Forelimb muscle (tissue), 1 donor: ENCODE measurements at places on chromosomes 6 and 20. TPM values are rescaled to one million over a fixed set of nuclear protein-coding genes. Genes with fewer than 3 reads are reported as not detected.

Gene SLC32A1
- not detected for polyA plus RNA-seq

Gene NR2E1
- polyA plus RNA-seq: not detected

Gene GDAP1L1
- polyA plus RNA-seq: 0.46 TPM

Gene CD40
- 7.4 TPM for polyA plus RNA-seq

Gene TULP1
- polyA plus RNA-seq: 1.4 TPM

Gene UST
- 5.8 TPM for polyA plus RNA-seq

Gene ECT2L
- polyA plus RNA-seq: 0.29 TPM

Gene GABRR2
- polyA plus RNA-seq: 2.0 TPM

Gene PRDM13
- polyA plus RNA-seq: not detected

- no peak for DNase-seq
These were observed 23.6 kb upstream of the ARMC12 start for GRCh38 chr6:35713006-35713767.

- no peak for DNase-seq
These were observed 104.6 kb downstream of the LRFN2 start for GRCh38 chr6:40482532-40482931.

DNA sequence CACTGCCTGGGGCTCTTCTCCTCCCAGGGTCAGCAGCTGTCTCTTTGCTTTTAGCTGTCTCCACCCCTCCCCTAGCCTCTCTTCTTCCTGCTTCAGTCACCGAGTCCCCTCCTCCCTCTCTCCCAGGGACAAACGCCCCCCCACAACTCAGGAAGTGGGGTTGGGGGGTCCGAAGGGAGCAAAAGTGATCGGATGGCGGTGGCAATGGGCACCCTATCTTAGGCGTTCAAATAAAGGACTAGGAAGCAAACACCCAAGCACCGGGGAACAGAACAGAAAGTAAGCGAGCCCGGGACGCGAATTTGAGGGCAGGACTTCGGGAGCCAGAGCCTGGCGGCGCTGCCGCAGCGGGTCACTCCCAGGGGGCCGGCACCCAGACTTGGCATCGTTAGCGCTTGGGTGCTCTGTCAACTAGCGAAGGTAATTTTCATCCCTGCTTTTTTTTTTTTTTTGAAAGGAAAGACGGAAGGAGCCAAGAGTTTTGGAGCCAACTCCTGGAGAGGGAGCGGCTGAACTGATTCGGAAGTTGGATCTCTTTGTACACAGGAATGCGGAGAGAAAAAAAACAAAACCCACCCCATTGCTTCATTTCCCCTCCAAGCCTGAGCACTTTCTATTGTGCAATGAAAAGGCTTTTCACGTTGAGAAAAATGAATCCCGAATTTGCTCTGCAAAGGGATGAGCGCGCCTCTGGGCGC lies 815 bp upstream of the ITPR3 start:
- no peak for DNase-seq

- no peak for DNase-seq
These were observed 50.1 kb downstream of the SSR1 start for GRCh38 chr6:7262746-7263518.

DNA sequence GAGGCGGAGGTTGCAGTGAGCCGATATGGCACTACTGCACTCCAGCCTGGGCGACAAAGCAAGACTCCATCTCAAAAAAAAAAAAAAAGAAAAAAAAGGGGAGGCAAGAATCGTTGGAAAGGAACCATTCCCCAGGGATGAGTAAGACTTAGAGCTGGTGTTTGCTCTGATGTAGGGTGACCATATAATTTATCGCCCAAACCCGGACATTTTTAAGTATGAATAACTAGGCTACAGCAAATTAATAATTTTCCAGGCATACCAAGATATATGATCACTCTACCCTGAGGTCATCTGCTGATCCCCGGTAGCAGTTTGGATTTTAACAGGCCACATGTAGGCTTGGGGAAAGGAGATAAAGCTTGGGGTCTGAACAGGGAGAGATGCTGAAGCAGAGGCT lies 260.9 kb downstream of the BTBD9 start:
- no peak for DNase-seq

DNA sequence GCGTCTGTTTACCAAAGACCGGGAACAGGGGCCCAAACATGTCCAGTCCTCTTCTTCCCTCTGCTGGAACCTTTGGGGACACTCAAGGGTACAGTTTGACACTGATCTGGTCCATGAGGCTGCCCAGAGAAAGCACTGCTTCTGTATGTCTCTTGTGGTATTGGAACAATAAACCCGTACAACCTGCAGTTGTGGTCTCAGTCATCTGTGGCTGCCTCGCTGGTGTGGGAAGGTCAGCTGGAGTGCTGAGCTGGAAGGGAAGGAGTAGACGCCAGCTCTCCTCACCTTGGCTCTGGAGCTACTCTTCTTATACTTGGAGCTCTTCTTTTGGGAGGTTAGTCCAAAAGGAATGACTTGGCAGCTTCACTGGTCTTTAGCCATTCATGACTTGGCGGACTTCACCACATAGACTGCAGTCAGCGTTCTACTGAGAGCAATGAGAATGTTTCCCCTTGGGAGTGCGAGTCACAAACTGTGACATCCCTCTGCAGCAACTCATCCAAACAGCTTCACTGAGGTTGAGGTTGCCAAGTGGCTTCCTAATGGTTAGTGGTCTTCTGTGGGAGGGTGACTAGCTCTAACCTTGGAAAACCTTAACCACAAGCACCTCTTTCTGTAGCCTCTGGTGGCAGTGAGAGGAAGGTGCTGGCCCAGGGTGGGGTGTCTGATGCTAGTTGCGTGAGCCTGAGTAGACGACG lies 81.2 kb downstream of the ASXL1 start:
- no peak for DNase-seq

DNA sequence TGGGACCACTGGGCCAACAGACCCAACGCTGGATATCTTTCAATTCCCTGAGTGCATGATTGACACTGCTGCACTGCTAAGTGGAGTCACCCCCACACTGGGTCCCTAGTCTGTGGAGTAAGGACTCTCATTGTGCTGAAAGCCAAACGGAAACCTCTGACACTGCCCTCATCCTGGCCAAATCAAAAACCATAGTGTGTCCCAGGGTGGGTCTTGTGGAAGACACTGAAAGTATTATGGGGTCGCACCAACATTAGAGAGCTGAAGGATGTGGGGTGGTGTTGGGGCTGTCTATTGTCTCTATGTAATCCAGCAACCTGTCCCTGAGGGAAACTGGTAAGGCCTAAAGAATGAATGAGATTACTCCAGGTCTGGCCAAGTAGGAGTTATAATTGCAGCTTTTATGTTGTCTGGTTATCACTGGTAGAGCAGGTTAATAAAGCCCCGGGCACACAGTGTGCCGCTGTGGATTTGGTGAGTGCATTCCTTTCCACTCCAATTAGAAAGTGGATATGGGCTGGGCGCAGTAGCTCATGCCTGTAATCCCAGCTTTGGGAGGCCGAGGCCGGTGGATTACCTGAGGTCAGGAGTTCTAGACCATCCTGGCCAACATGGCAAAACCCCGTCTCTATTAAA lies 57.9 kb downstream of the HLA-A start:
- DNase-seq: no peak

GRCh38 chr6:30829033-30829432 lies 55.3 kb upstream of the DDR1 start:
- no peak for DNase-seq

DNA sequence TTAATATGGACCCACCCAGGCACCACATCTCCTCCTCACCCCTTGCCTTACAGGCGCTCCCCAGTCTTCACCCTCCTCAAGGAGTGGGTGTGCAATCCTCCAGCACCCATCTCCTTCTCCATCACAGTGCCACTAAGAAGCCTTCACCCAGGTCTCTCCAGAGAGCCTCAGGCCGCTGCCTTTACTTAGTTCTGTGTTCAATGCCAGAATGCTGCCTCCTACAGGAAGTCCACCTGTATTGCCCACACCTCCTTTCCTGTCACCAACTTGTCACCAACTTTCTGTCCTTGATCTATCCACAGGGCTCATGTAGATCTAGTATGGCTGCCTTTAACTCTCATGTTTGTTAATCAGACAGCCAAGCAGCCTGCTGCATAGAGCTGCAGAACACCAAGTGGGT lies 586 bp upstream of the LST1 start:
- no peak for DNase-seq

DNA sequence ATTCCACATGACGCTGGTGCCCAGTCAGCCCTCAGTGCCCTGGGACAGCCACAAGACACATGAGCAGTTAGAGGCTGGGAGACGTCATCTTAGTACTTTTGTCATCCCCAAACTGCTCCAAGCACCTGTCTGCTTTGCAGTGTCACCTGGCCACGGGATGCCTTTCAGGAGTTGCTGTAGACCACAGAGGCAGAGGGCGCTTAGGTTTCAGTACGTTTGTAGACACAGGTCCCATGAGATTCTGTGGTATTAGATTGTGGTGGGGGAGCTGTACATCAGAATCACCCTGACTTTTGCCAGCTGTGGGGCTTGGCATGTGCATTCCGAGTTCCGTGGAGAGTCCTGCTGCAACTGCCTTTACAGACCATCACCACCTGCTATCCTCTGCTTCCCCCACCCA lies 16.7 kb downstream of the MAVS start:
- DNase-seq: no peak

GRCh38 chr20:13139459-13140150 lies 81.5 kb upstream of the ISM1 start:
- DNase-seq: no peak

- DNase-seq: no peak
These were observed 97.0 kb downstream of the RAMACL start for GRCh38 chr6:166489301-166490155.

DNA sequence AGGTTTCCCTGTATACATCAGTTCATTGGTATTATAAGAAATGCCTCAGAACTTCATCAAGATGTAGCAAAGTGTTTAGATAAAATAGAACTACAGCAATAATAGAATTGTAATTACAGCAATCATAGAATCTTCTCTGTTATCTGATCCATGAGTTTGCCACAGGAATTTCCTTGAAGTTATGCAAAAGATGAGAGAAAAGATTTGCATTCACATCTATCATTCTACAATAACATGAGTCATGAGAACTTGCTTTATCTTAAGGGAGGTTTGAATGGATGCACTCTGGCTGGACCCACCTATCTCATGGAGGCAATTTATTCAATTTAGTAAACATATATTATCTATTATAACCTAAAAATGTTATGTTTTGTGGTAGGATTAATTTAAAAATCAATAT lies 329.8 kb upstream of the EPHA7 start:
- DNase-seq: no peak

- no peak for DNase-seq
These were observed 4.6 kb downstream of the PPP1R3G start for GRCh38 chr6:5089481-5090438.

DNA sequence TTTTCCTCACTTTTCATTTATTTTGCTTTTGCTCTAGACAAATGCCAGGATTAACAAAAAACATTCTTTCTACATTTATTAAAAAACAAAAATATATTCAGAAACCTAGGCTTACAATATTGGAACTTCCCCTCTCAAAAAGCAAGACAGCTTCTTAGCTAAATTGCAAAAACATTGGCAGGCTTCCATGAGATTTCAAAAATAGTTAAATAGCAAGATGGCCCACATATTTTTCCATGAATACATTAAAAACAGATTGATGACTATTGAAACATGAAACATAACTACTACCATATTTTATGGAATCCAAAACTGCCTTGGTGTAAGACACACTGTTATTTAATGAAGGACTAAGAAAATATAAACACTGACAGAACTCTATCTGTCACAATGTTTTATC lies 92.0 kb downstream of the LY86 start:
- DNase-seq: no peak

- DNase-seq: no peak
These were observed 1.3 kb downstream of the ATRN start for GRCh38 chr20:3472105-3472504.

DNA sequence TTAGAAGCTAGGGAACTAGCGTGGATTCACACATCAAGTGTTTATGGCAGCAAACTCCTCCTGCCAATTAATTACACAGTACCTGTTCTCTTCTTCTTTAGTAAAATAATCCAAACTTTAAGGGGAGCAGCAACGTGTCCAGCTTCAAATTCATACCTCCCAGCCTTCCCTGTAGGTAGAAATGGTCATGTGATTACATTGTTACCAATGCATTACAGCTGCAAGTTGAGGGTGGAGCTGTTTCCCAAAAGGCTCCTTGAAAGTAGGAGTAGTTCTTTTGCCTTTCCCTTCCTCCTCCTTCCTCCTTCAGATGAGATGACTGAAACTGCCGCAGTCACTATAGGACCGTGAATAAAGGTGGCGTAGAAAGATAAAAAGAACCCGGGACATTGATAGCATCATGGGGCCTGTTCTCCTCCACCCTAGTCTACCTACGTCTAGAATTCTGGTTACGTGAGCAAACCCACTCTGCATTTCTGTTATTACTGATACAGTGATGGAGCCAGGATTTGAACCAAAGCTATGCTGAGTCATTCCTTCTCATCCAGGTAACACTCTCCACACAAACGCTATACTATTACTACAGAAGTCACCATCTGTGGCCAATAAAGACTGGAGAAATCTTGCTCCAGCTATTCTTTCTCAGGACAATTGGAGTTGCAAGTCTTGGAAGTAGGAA lies 18.2 kb downstream of the LINC00237 start:
- no peak for DNase-seq

GRCh38 chr6:28312939-28313338 lies 23.0 kb downstream of the ZSCAN31 start:
- DNase-seq: no peak
